ENCODE measurements at places on chromosomes 3 and 15.
A peak's percentile ranks its signal among the peaks of the same experiment; 100 is the strongest.

DNA sequence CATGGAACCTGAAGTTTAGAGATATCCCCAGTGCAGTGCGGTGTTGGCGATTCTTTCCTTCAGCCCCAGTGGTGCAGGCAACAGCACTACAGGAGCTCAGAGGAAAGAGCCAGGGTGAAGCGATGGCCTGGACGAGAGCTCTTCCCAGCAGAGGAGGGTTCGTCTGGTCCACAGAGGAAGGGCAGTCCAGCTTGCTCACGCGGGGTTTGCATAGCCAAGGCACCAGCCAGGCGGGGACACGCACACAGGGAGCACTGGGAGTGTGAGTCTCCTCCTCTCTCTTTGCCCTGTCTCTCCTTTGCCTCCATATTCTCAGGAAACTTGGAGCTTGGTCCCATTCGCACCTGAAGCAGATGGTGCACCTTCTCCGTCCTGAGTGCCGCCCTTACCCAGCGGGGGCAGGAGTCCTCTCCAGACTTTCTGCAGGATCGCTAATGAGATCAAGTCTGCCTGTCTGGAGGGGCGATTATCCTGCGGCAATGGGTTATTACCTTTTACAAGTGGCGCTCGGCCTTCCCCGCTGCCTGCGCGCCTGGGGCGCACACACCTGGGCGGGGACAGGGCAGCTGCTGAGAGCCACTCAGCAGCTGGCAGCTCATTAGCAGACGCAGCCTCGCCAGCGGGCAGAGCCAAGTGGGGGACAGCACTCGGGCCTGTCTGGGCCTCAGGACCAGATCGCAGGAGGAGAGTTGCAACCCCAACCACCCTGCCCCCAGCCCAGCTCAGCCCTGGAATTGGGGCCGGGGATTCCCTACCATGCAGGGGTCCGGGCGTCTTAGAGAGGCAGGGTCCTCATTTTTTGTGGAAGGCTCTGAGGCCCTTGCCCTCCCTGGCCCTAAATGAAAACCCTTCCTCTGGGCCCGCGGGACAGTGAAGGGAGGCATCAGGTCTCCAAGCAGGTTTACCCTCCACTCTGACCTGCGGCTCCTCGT is 119.0 kb upstream of the MEF2A start:
- DNase-seq: no peak

DNA sequence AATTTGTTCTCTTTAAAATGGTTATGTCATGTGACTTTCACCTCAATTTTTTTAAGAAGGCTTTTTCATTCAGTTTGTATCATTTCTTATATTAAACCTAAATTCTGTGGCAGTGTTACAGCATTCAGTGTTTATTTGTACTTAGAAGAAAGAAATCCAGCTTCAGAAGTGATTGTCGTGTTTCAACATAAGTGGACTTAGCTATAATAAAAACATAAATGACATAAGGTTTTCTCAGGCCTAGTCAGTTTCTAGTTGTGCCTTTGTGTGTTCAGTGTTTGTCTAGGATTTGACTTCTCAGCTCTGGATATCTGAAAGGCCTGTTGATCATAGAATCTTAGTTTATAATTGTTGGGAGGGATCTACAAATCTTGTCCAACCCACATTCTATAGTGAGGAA is 80.5 kb downstream of the STT3B start:
- no peak for DNase-seq

GRCh38 chr15:80580106-80580505 is 115.0 kb upstream of the ABHD17C start:
- no peak for DNase-seq

- DNase-seq: no peak
These were observed 109.7 kb upstream of the GADL1 start for GRCh38 chr3:31004025-31004678.

DNA sequence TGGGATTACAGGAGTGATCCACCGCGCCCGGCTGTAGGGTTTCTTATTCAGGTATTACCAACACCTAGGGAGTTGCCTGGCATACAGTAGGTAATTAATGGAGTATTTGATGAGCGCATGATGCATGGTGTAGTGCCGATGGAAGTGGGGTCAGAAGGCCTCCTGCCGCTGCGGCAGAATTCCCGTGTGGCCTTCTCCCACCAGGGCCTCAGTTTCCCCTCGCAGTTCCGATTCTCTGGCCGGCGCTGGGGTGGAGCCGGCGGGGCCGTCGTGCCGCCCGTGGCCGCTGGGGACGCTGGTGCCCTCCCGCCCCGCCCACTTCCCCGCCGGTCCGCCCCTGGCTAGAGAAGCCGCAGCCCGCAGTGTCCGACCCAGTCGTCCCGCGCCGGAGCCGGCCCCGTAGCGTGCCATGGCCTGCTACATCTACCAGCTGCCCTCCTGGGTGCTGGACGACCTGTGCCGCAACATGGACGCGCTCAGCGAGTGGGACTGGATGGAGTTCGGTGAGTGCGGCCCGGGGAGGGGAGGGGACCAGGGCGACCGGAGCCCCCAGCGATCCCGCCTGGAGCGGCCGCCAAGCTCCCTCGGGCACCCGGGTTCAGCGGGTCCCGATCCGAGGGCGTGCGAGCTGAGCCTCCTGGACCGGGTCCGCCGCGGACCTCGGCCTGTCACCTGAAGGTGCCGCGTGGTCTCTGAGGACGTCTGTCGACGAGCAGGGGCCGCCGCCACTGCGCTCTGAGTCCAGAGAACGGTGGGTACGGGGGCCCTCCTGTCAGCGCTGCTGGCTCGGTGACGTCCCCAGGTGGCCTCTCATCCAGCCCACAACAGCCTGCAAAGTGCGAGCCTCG is at the start of gene IRAK2:
Gene IRAK2 (plus strand): TSS at position 374 of the 848 bp plus-strand sequence. CDS start 36 bp downstream, at position 410.
- peak; percentile 61 for DNase-seq

DNA sequence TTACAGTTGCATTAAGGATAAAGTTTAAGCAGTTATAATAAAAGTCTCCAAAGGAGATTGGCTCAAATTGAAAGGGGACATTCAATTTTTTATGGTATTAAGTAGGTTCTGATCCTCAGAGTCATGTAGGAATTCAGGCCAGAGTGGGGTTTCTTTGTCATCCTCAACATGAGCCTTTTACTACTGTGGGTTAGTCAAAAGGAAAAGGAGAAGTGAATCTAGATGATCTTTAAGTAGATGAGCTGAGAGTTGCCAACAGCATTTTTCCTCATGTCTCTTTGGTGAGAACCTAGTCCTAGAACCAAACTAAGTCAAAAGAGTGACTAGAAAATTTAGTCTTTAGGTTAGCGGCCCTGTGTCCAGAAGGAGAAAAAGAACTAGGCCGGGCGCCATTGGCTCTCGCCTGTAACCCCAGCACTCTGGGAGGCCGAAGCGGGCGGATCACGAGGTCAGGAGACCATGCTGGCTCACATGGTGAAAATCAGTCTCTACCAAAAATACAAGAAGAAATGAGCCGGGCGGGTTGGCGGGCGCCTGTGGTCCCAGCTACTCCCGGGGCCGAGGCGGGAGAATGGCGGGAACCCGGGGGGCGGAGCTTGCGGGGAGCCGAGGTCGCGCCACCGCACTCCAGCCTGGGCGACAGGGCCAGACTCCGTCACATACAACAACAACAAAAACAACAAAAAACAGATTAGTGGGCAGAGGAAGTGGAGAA is 4.2 kb upstream of the CHL1 start:
- no peak for DNase-seq

DNA sequence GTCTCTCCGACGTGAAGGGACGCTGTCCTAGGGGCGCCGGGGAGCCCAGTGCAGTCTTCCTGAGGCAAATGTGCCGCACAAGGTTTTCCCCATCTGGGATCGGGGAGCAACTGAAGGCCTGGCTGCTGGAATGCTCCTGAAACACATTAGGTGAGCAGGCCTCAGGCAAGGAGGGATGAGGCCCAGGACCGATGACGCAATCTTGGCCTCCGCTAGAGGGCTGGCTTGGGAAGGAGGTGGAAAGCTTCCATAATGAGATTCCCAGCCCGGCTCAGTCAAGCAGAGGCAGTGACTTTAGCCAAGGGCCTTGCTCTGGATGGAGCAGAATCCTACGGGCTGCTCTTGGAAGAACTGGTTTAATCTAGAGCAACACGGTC is 50.8 kb downstream of the CPN2 start:
- DNase-seq: no peak

GRCh38 chr15:76987896-76988860 is 6.7 kb upstream of the PSTPIP1 start:
- DNase-seq: no peak

DNA sequence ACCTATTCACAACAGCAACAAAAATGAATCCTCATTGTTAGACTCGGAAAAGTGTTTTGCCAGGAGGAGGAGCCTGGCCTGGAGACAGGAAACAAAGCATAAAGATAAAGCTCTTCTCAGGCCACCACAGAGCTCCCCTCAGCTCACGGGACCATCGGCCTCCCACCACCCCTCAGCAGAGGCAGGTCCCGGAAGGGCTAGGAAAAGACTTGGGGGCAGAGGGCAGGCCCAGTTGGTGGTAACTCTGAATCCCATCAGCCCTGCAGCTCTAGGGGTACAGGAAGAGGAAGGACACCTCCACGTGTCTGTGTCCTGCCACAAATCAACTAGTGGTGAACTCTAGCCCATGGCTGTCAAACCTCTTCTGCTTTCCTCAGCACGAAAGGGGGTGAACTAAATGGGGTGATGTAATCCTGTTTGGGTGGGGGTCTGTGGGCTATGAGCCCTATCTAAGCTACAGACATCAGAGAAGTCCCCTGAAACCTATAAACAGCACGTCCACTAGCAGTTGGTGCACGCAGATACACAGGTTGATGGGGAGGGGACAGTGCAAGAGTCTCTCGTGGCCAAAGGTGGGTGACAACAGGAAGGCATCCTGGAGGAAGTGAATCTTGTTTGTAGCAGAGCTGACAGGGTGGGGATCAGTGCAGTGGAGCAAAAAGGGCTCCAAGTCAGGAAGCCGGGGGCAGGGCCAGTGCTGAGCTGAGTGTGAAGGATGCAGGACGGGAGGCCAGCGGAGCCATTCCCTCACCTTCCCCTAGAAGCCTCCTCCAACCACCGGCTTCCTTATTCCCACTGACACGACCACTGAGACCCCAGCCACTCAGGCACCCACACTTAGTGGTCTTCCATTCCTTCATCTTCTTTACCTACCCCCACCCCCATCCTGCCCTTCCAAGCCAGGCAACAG is 111.1 kb upstream of the HACD2 start:
- DNase-seq: no peak

- no peak for DNase-seq
These were observed 29.7 kb downstream of the CACNA2D2 start for GRCh38 chr3:50473768-50474167.

DNA sequence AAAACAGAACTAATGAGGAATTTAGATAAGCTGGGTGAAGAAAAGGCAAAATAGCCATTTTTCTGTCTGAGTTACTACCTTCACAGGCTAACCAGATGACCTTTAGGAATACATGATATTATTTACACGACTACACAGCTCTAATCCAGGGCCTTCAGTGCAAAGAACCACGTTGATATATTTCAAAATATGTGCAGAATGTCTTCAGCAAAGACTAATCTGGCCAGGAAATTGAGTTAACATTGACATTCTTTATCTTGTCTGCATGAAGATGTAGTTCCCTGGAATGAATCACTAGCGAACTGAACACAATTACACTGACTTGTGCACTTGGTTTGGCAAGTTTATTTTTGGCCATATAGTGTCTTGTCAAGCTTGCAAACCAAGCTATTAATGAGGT is 41.5 kb downstream of the PDHB start:
- DNase-seq: no peak

DNA sequence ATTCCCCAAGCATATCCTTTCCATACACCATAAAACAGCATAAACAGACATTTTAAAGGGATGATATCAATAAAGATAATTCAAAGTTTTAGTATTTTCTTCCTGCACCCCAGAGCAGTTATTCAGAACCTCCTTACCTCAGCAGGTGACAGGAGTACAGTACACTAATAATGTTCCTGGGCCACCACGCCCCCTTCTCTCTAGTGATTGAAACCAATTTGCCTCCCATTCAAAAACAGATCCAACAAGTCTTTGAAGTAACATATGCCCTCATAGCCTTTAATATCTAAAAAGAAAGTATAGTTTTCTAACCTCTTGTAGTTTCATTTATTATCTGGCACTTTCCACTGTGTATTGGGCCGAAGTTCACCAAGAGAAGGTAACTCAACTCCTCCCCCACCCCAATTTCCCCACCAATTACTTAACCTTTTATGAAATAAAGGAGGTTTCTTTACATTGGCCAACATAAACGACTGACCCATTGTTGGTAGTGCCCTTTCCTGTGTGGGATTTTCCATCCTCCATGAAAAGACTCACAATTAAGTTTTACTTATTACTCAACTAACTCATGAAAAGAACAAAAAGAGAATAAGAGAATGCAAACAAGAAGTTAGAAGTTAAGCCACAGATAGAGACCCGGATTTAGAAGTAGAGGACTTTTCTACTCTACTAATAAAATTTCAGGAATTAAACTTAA is 5.0 kb upstream of the ATP8B4 start:
- no peak for DNase-seq

GRCh38 chr3:14474363-14475081 is 65.6 kb downstream of the GRIP2 start:
- DNase-seq: no peak

Measured in CD4-positive, alpha-beta T cell treated with Interleukin-15 for 1 hour (primary cell).